ENCODE measurements at places on chromosomes 13 and 19.

DNA sequence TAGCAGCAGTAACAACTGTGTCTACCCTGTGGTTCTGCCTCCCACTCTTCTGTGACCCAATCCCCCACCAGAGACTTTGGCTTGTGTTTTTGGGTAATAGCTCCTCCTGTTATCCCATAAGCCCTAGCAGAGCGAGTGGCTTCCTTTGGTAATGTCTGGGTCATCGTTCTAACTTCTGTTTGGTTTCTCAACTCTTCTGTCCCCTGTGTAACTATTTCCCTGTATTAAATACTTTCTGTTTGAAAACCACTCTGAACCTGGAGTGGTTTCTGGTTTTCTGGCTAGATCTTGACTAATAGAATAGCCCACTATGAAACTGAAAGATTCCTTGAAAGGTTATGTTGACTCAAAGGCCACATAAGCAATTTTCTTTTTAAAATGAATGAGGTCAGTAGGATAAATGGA, 350.0 kb downstream of the DCT start:
- no peak for DNase-seq

GRCh38 chr19:28614634-28615545, 598.1 kb downstream of the UQCRFS1 start:
- no peak for DNase-seq

- peak; percentile 75 for DNase-seq
Measured at GRCh38 chr19:518598-519231, 11.4 kb downstream of the TPGS1 start.

DNA sequence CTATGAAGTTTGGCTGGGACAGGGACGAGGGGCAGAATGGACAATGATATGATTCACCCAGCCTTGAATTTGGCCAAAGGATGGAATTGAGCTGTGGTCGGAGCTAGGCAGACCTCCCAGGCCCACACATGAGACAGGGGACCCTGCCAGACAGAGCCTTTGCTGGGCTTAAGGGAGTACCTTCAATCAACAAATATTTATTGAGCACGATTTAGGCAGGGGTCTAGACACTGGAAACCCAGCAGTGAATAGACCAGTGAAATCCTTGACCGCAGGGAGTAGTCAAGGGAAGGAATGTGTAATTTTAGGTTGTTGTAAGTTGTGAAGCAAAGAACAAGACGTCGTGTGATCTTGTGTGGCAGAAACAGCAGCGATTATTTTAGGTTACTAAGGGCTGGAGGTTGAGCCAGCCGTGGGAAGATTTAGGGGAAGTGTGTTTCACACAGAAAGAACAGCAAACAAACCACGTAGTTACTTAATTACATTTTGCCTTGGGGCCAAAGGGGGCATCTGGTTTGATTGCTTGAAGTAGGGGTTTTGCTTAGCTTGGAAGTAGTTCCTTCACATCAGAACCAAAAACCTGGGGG, 16.9 kb upstream of the AP1M2 start:
- DNase-seq = no peak

GRCh38 chr13:106118996-106119395, 416.5 kb downstream of the EFNB2 start:
- DNase-seq = no peak

- no peak for DNase-seq
Measured at GRCh38 chr19:38099966-38100365, 124.1 kb downstream of the DPF1 start.

DNA sequence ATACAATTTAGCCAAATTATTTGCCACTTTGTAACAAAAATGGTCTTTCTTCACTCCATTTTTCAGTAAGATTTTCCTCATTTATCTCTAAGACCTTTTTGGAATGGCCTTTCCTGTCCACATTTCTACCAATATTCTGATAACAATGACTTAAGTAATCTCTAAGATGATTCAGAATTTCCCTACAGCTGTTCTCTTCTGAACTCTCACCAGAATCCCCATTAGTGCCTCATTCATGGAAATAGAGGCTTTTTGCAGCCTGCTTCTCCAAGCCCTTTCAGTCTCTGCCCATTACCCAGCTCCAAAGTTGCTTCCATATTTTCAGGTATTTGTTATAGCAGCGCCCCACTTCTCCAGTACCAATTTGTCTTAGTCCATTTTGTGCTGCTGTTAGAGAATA, 867.0 kb downstream of the GPC5 start:
- DNase-seq = no peak

All from H1 (cell line).